ENCODE measurements at places on chromosomes 1 and 21. TPM values are rescaled to one million over a fixed set of nuclear protein-coding genes. Genes with fewer than 3 reads are reported as not detected.

Gene PEX11B
- 10.0 TPM for total RNA-seq

Gene NPPA
- not detected for total RNA-seq

DNA sequence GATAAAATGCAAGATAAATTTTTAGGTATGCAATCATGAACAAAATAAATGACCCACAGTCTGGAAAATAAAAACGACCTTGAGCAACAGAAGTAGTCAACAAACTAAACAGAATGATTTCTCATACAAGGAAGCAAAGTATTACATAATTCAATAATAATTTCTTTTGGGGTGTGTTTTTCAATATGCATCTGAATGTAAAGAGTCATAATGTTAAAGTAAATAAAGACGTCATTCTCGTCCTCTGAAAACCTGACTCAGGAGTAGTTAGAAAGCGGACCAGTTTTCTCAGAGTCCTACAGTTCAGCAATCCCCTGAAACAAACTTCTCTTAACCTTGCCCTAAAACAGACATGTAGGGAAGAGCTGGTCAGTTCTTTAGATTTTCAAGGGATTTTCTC lies 18.6 kb downstream of the CDC42BPA start:
- DNase-seq, result no peak

DNA sequence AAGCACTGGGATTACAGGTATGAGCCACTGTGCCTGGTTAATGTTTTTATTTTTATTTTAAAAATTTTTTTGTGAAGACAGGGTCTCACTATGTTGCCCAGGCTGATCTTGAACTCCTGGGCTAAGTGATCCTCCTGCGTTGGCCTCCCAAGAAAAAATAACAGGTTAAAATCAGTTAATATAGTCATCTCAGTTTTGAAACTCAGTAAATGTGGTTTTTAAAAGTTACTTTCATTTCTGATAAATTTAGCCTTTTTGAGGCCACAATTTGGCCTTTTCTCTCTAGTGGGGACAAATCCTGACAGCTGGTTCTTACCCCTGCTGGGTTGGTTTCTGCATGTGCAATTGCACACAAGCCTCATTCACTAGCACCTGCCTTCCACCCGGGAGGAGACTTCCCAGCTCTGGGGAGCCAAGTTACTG lies 13.3 kb downstream of the PMF1 start:
- no peak for DNase-seq

DNA sequence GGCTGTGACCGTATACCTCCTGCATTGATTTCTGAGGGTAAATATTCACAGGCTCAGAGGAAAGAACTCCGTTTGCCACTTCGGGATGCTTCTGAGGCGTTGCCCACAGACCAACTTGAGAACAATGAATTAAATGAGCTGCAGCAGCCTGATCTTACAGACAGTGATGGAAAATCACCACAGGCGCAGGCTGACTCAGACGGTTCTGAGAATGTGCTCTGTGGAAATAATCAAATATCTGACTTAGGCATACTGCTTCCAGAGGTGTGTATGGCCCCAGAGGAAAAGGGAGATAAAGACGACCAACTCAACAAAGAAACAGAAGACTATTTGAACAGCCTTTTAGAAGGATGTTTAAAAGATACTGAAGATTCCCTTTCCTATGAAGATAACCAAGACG lies 76.7 kb upstream of the SCCPDH start:
- DNase-seq, result peak; percentile 22

DNA sequence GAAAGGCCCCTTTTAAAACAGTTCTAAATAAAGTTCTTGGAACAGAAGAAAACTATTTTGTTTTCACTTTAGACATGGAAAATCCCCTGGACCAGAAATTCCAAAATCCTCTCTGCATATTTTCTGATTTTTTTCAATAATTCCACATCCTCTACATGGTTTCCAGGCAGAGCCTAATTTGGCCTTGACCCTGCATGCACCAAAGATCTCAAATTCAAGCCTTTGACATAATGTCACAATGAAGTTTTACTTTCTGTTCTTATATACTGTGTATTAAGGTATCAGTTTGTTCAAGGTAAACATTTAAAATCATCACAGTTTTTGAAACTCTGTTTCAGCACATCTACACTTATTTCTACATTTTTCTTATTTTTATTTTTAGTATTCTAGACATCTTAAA lies 12.2 kb upstream of the NPL start:
- no peak for DNase-seq
